ENCODE measurements at places on chromosomes 6 and 20.

DNA sequence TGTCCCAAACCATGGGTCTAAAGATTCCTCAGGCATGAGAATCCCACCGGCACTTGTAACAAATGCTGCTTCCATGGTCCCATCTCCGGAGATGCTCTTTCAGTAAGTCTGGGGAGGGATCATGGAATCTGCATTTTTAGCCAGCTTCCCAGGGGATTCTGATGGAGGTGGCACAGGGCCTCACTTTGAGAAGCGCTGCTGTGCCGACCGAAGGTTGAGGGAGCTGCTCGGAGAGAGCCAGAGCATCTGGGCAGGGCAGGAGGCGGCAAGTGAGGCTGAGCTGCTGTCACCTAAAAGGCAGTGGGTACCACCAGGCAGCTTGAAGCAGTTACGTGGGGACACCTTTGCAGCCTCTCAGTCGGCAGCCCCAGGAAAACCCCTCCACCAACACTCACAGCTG lies 100.2 kb upstream of the CDYL start:
- DNase-seq: no peak

GRCh38 chr20:56788041-56788670 lies 159.1 kb downstream of the TFAP2C start:
- no peak for DNase-seq

DNA sequence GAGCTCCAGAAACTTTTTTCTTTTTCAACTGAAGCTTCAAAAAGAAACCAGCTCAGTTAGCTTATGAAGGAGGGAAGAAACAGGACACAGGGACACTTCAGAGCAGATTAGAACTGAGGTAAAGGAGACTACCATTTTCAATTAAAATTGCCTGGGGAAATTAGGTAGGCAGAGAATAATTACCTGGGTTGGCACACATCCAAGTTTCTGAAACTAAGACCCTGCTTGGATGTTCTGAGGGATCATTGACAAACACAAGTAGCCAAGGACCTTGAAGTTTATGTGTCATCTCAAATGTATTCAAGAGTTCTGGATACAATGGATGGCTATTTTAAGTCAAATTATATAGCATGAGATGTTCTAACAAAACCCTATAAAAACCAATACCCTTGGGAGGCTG lies 137.6 kb downstream of the PLCB4 start:
- DNase-seq: no peak

DNA sequence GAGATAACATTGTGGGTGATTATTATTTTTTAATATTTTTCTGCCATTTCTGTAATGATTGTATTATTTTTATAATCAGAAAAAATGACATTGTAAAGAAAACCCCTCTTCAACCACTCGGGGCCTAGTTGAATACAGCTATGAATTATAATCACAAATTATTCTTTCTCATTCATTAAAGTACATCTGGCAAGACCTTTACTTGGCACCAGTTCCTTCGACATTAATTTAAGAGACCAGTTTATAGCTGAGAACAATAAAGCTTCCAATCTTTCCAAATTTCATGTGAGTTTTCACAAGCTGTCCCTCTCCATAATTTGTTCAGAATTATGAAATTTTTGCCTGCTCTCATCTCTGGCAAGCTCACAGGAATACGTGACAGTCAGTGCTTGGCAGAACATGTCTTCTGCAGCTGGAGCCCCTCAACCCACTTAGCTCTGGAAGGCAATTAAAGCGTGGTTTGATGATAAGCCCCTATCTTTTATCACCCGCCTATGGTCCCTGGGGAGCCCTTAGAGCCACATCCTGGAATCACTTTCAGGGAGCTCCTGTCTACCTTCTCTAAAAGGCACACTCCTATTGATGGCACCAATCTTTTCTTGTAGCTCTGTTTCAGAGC lies 237.2 kb upstream of the PRND start:
- no peak for DNase-seq

GRCh38 chr6:101777646-101778045 lies 384.1 kb downstream of the GRIK2 start:
- peak; percentile 14 for DNase-seq

GRCh38 chr6:32792901-32793435 lies 23.8 kb downstream of the HLA-DOB start:
- DNase-seq: no peak

- no peak for DNase-seq
These were observed 282.7 kb downstream of the NRN1 start for GRCh38 chr6:5723841-5724691.

All from SHP77 (cell line).